Retina (tissue), 1 donor: ENCODE measurements at places on chromosomes 2 and 18.

DNA sequence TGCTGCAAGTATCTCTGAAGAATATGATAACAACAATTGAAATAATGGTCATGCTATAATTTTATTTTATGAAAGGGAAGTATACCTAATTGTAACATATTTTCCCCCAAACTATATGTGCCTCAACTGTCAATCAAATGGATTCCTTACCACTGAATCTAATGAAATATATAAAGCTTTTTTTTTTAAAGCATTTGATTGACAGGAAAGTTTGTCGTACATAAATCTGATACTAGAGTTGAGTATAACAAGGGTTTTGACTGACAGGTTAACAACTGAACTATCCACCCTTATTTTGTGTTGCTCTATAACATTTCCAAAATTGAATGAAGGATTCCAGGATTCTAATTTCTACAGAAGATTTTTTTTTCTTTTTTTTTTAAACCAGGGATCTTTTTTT lies 1333.3 kb upstream of the SLC39A10 start:
- DNase-seq: no peak

DNA sequence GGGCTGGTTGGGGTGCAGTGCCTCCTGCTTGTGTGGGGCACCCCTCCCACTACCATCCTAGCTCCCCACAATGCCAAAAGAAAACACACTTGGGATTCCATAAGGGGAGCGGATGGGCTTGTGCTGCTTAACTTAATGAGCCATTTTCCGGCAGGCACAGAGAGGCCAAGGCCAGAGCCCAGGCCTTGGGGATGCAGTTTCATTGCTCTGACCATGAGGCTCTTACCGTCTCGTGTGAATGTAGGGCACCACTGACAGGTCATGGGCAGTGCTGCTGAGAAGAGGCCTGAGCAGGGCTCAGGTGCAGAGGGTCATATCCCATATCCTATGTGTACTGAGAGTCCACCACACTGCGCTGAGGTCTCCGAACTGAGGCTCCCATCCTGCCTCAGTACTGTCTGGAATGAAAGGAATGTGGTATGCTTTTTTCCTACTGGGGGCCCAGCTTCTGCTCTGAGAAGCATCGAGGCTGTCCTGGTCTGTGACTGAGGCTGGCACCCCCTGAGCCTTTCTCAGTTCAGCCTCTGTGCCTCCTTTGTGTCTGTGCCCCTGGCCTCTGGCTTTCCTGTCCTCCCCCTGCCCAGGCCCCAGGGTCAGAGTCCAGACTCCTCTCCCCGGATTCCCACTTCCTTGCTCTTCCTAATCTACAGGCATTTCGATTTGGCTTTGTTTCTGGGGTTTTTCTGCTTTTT lies 45.2 kb upstream of the MAPRE3 start:
- peak; percentile 59 for DNase-seq

GRCh38 chr2:67865917-67866316 lies 196.9 kb downstream of the C1D start:
- DNase-seq: no peak

- no peak for DNase-seq
These were observed 53.7 kb downstream of the APLF start for GRCh38 chr2:68521037-68521436.

- DNase-seq: no peak
These were observed 10.4 kb downstream of the ARHGAP25 start for GRCh38 chr2:68745006-68745405.

GRCh38 chr2:180208841-180209240 lies 201.7 kb upstream of the CWC22 start:
- no peak for DNase-seq

- DNase-seq: no peak
These were observed 71.6 kb downstream of the BOLA3 start for GRCh38 chr2:74076074-74076470.
